ENCODE measurements at places on chromosomes 6 and 20.

GRCh38 chr20:37315452-37316110, 26.1 kb downstream of the MANBAL start:
- DNase-seq = no peak

DNA sequence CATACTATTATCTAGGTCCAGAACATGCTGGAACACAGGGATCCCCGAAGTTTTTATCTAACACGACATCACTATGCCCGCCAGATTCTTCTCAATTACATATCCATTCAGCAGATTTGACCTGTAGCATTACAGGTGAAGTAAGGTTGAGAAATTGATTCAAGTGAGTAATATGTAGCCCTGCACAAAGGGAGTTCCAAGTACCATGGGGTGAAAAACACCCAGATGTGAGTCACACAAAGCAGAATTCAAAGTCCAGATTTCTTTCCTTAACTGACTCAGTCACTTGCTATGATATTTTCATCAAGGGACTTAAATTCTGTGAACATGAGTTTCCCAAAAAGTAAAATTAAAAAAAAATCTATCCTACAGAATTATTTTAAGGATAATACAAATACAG, 655.4 kb upstream of the PTCHD4 start:
- no peak for DNase-seq

- no peak for DNase-seq
Measured at GRCh38 chr6:71403422-71404134, 115.0 kb downstream of the OGFRL1 start.

- DNase-seq = no peak
Measured at GRCh38 chr6:93344333-93344835, 75.0 kb downstream of the EPHA7 start.

DNA sequence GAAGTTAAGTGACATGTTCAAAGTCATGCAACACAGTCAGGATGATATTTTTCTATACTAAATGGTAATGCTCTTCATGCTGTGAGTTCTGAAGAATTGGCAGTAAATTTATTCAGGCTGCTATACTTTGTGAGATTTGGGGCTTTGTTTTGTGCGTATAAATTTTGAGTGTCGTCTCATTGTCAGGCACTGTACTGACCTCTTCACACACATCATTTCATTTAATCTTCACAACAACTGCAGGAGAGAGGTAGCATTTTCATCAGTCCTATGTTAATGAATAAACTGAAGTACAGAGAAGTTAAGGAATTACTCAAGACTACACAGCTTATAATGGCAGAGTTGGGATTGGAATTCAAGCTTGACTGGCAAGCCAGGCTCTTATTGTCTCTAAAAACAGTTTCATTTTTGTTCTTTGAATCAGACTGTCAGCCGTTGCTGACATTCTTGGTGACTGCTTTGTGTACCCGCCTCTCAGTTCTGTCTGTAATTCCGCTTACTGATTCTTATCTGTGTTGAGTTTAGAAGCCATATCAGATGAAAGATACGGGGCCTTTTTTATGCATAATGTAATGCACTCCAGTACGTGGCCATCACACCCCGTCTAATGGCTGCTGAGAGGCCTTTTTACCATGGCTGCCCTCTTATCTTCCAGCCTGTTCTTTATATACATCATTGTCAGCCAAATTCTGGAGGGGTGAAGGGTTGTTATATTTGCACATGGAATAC, 274.9 kb downstream of the UTRN start:
- DNase-seq = no peak

GRCh38 chr6:2429460-2429859, 184.1 kb upstream of the GMDS start:
- no peak for DNase-seq

DNA sequence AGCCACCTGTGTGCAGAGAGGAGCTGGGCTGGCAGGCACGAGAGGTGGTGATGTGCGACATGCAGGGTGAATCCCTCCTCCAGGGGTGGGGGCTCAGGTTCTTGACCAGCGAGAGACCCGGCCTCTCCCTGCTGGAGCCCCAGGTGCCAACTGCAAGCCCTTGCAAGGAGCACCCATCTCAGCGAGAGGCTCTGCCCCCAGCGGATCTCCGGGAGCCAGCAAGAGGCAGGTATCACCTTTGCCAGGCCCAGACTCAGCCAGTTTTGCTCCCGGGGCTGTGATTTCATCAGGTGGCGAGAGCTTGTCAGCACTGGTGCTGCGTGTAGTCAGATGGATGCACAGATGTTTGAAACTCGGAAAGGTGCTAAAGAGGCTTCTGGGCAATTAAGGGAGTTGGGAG, 87.7 kb downstream of the TFAP2C start:
- no peak for DNase-seq

DNA sequence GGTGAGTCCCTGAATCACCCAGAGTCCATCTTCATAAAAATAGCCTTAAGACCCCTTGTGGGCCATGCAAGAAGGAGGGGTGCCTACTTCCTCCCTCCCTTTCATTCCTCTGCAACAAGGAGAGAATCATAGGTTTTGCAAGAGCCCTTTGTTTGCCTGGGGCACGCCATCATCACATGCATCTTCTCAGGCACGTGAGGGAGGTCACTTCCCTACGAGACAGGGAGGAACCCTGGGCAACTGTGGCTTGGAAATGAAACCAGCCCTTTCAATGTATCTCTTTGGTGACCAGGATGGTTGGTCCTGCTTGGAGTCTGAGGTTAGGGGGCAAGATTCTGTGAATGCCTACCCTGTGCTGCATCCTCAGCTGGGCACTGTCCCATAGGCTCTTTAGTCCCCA, 194.8 kb downstream of the MAFB start:
- DNase-seq = no peak

DNA sequence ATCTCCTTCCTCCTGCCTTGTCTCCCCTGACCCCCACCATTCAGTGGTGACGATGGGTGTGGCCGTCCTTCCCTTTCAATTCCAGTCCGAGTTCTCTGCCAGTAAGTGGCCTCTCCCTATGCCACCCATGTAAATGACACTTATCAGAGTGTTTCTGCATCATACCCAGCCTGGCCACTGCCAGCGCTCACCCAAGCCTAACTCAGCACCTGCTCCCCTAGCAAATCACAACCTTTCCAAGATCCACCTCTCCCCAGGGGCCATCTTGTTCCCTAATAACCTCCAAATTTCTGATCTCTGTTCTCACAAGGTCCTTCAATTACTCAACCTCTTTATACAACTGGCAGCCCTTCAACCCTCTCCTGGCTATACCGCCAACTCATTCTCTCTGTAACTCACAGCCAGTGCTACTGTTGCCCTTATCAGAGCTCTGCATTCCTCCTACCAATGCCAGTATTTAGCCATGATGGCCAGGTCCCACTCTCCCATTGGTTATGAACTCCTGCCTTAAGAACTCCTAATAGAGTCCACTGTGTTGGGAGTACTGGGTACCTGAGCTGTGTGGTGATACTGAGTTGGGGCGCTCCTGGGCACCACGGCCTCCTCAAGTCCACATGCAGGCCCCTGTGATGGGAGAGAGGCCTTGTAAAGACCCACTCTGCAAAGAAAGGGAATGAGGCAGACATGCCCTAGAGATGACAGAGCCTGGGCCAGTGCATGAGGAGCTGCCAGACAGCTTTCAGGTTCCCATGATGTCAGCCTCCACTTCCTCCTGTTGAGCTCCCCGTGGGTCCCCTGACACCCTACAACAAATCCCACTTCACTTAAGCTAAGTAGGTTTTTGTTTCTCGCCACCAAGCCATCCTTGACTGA, 187.4 kb upstream of the RREB1 start:
- no peak for DNase-seq

DNA sequence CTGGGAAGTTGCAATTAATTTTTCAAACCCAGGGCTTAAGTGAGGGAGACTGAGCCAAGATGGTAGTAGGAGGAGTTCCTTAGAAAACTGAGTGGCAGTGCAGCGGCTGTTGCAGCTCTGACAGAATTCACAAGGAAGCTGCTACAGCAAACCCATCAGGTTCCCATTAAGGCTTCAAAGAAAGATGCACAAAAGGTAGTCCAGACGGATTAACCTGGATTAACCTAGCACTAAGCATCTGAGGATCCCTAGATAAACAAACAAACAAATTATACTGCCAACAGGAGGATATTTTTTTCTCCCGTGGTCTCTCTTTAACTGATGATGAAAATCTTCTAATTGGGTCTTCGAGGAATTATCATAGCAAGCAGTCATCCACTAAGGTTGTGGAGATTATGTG, 5.2 kb downstream of the TENT5A start:
- DNase-seq = no peak

- DNase-seq = no peak
Measured at GRCh38 chr20:5888041-5888440, 62.3 kb downstream of the TRMT6 start.

- DNase-seq = no peak
Measured at GRCh38 chr6:21800948-21801438, 207.4 kb downstream of the SOX4 start.

DNA sequence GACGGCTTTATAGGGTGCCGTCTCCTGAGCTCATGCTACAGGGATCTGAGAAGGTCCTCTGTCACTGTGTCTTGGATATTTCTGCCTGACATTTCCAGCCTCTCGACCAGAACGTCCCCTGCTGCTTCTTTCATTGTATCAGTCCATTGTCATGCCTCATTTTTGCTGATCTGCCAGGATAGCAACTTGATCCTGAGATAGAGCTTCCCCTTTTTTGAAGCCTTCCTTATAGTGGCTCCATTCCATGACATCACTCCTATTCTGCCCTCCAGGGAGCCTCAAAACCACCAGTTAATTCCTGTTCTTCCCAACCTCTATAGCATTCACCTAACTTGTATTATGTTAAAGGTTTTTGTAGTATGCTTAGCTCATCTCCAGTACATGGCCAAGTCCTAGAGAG, 431.8 kb upstream of the NOX3 start:
- DNase-seq = no peak

Data from MM.1S (cell line).